ENCODE measurements at places on chromosomes 4 and X.

- no peak for DNase-seq
Observed at GRCh38 chrX:10280071-10280470, 123.3 kb downstream of the CLCN4 start.

- no peak for DNase-seq
Observed at GRCh38 chr4:1985780-1986577, 22.8 kb downstream of the NELFA start.

GRCh38 chr4:32427566-32427965, 1707.4 kb downstream of the PCDH7 start:
- no peak for DNase-seq

GRCh38 chrX:132956421-132957210, 1.8 kb downstream of the HS6ST2 start:
- DNase-seq = no peak

- DNase-seq = no peak
Observed at GRCh38 chr4:17468619-17469221, 43.2 kb downstream of the QDPR start.

- no peak for DNase-seq
Observed at GRCh38 chr4:171583790-171584189, 229.4 kb upstream of the GALNTL6 start.

GRCh38 chr4:101787701-101788316, 2.7 kb upstream of the BANK1 start:
- DNase-seq = no peak

- DNase-seq = no peak
Observed at GRCh38 chr4:111618908-111619307, 526.3 kb upstream of the FAM241A start.

DNA sequence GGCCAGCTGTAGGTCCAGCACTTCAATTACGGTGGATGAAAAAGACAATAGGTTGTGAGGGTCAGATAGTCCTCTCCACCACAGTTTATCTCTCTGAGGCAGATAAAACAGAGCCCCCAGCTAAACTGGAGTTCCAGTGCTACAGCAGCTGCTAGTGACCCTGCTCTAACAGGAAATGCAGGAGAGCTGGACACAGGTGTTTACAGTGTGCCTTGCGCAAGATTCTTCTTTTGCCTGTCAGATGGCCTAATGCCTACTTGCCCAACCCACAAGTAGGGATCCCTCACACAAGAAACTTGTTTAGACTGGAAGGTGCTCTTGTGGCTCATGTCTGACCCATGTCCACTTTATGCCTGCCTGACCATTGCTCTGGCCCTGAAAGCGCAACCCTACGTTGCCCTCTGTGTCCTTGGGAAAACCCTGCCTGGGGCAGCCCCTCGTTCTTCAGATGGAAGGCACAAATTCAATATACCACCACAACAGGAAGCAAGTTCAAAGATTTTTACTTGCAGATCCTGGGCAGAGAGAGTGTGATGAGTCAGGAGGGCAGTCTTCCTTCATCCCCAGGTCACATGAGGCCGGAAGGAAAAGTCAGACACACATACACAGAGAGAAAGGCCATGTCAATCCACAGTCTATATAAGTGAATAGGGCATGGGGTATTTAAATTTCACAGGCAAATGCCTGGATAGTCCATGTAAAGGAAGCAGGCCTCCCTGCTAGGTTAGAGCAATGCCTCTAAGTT, 105.1 kb upstream of the ADGRL3 start:
- DNase-seq = no peak

DNA sequence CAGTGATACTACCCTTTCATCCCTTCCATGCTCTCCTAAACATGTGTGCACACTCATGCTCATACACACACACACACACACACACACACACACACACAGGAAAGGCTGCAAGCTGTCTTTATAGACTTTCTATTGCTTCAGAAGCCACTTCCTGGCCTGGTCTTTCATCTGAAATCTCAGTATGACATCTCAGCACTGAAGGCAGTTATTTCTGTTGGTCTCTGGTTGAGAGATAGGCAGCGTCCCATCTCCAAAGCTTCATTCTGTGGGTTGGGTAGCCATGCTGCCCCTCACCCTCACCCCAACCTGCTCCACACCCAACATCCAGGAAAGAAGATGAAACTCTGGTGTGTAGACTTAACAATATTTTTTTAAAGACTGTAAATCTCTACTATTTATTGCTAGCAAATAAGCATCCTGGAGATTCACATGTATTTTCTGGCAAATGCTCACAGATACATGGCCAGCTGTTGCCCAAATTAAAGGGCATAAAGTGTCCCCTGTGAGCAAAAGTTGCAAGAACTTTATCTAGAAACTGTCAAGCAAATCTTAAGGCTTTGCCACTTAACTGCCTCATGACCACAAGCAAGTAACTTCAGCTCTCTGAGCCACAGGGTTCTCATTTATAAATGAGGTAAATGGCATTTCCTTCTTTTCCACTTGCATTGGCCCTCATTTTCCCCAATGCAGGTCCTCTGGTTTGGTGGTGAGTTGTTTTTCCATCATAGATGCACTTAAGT, 189.8 kb upstream of the AFF2 start:
- DNase-seq = peak; percentile 77

- DNase-seq = no peak
Observed at GRCh38 chrX:39430551-39430950, 629.3 kb downstream of the MID1IP1 start.

DNA sequence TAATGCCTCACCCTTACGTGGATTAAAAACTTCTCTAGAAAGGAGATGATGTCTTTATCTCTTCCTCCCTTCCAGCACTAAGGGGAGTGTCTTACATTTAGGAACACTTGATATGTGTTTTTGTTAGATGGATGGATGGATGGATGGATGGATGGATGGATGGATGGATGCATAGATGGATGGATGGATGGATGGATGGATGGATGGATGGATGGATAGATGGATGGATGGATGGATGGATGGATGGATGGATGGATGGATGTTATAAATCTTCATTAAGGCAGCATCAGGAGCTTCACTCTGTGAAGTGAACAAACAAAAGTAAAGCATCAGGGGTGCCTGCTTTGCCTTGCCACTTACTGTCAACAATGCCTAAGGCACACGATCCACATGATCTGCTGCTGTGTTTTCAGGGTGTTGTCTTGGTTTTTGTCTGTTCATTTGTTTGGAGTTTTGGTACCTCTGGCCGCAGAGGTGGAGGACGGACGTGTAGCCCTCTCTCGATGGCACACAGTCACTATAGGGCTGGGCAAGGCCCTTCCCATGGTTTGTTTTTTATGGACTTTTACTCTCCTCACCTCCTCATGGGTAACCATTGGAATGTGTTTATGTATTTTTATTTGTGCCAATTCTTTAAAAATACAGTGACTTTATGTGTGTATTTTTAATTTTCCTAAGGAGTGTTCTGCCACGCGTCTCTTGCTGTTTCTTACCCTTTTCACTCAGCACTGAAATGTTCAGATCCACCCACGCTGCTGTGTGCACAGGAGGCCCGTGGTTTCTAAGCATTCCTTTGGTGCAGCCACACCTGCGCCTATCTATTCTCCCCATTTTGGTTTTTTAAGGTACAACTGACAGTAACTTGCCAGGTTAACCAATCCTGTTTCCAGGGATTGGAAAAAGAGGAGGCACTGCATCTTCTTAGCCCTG, 91.8 kb upstream of the ENPP6 start:
- DNase-seq = no peak

- DNase-seq = peak; percentile 11
Observed at GRCh38 chrX:386239-386767, 404 bp downstream of the PPP2R3B start.

DNA sequence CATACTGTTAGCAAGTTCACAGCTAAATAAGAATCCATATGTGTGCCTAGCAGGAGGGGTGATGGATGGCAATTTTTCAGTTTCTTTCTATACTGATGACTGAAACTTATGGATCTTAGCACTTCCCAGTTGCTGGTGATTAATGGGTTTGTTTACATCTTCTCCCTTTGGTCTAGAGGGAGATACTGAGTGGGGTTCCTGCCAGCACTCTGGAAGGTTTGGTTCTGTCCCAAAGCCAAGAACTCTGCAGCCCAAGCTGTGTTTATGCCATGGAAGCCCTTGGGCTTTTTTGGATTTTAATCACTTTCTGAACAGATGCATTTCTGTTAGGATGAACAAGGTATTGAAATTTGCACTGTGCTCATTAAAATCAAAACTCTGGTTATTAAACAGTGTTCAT, 43.5 kb downstream of the DDIT4L start:
- no peak for DNase-seq

- no peak for DNase-seq
Observed at GRCh38 chr4:118279920-118280432, 72.8 kb downstream of the PRSS12 start.

- DNase-seq = no peak
Observed at GRCh38 chr4:108635070-108635655, 14.8 kb downstream of the RPL34 start.

GRCh38 chr4:127856813-127857447, 23.8 kb upstream of the PLK4 start:
- DNase-seq = no peak

DNA sequence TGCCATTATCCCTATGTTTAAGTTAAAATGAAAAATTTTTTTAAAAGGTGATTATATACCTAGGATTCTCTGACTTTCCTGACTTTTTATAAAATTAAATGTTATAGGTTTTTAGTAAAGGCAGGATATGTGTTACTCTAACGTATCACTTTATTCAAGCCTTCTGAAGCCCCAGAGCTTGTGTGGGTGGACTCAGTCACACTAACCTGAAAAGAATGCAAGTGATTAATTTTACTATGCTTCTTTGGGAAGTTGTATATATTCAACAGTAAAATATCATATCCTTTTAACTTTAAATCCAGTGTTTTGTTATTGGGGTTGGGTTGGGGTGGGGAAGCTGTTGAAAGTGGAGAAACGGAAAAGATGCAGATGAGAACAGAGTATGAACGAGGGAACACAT, 22.8 kb downstream of the PDLIM3 start:
- no peak for DNase-seq

DNA sequence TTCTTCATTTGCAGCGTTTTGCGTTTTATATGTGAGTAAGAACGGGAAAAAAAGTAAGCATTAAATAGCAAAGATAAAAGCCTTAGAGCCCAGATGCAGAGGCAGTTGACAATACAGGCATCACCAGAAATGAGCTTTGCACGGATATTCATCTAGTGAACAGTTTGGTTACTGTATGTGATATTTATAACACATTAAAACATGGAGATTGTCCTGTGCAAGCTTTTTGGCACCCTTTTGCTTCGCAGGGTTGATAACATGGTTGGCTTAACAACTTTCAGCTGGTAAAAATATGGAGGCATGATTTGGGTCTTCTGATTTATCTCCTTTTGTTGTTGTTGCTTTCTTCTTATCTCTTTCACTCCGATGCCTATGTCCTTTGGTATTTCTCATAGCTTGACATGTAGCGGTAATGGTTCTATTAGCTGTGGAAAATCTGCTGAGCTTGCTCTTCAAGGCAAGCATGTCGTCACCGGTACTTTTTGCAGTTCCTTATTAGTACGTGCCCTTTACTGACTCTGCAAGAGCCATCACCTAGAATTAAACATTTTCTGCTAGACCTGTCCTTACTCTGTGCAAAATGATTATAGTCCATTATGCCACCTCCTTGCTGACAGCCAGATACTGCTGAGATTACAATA, 102.9 kb downstream of the PCDH7 start:
- no peak for DNase-seq

DNA sequence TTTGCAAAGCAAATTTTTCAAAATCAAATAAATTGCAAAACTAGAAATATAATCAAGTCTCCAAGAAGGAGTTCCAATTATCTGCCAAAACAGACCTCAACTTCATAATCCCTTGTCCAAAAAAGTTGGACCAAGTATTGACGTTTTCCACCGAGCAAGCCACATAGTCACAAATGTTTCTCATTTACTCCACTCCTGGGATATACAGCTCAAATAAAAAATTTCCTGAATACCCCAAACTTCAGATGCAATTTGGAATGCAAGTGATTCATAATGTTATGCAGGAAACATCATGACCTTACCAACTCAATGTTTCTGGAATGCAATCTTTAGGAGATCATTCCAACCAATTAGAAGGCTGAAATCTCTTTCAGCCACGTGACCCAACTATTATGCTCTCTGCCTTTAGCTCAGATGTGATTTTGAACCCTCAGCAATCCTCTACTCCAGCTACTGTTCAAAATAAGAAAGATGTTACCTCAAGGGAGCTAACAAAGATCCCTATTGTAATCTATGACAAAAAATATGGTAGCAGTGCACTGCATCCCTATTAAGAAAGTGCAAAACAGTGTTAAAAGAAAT, 72.4 kb downstream of the PRDM5 start:
- DNase-seq = no peak

Data from CMK (cell line).